ENCODE measurements at places on chromosomes 2 and 18. TPM values are rescaled to one million over a fixed set of nuclear protein-coding genes. Genes with fewer than 3 reads are reported as not detected.

The SIX3 gene
- not detected for total RNA-seq

The ADRA2B gene
- 0.61 TPM for total RNA-seq

The STARD6 gene
- total RNA-seq = not detected

The L3MBTL4 gene
- 0.10 TPM for total RNA-seq

The SIGLEC15 gene
- total RNA-seq = not detected

The EHD3 gene
- total RNA-seq = 1.9 TPM

DNA sequence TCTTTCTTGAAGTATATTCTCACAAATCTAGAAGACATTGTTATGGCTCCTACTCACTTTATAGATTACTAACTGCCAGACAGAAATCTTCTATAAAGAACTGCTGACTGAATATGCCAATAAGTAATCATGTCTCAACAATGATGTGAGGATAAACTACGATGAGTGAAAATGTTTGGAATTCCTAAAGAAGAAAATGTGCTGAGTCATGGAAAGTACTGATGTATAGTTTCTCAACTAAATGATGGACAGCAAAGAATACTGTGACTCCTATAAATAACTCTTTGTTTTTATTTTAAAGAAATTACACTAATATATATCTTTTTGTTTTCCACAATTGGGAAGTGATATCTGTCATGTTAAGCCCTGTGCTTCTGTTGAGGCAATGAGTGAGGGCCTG, 232.9 kb downstream of the LNPK start:
- DNase-seq = no peak

GRCh38 chr2:157394928-157395327, 49.0 kb downstream of the CYTIP start:
- DNase-seq = no peak

GRCh38 chr2:157822993-157823392, 53.1 kb downstream of the ACVR1 start:
- no peak for DNase-seq

GRCh38 chr2:242085941-242086621, 216.6 kb downstream of the RTP5 start:
- no peak for DNase-seq

DNA sequence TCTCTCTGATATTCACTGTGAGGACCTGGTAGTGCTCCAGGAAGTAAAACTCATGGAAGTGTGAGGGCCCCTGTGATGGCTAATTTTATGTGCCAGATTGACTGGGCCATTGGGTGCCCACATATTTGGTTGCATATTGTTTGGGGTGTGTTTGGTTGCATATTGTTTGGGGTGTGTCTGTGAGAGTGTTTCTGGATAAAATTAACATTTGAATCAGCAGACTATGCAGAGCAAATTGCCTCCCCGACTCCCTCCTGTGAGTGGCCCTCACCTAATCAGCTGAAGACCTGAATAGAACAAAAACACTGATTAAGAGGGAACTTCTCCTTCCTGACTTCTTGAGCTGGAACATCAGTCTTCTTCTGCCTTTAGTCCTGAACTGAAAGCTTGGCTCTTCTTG, 173.3 kb upstream of the LINC00305 start:
- DNase-seq = no peak

DNA sequence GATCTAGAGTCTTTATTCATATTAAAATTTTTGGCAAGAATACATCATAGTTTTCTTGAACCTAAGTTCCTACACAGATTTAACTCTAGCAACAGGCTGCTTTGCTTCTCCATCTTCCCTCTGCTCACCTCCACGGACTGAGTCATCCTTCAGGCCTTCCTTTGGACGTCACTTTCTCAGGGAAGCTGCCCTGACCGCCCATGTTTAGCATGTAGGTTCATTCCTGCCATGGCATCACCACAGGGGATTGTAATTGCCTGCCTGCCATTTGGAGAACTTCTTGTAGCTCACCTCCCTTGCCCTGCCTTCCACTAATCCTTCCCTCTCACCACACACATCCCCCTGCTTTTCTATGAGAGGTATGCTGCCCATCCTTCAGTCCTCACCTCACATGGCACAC, 43.9 kb upstream of the B3GNT2 start:
- no peak for DNase-seq

DNA sequence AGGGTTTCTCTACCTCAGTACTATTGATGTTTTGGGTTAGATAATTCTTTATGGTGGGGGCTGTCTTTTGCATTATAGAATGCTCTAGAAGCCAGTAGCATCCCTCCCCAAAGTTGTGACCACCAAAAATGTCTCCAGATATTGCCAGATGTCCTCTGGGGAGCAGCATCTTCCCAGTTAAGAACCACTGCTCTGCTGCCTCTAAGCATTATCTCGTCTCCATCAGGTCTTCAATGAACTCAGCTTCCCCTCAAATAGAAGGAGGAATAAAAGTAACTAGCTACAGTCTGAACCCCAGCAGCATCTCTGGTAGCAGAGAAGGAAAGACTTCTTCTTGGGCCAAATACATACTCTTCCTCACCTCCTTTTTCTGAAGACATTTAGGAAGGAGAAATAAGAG, 244.1 kb downstream of the AGPS start:
- no peak for DNase-seq

DNA sequence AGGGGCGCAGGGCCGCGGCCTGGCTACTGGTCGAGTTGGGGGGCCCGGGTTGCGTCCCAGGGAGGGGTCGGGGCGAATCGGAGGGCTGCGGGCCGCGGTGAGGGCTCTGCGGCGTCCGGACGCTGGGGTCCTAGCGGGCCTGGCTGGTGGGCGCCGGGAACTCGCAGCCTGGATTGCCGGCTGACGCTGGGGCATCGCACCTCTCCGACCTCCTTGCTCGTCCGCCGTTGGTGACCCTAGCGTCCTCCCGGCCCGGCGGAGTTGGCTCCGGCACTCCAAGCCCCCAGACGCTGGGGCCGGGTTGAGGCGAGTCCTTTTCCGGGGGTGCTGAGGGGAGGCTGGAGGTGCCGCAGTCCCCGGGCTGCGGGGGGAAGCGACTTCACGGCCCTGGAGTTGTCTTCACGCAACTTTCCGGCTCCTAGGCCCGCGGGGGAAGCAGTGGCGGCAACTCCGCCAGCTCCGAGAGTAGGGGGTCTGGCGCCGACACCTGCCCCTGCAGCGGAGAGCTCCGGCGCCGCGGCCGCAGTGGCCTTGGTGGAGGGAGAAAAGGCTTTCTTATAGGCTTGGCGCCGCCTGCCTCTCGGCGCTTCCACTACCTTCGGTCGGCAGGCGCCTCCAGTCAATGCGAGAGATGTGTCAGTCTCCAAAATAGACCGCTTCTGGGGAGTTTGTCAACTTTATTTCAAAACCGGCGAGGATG, 70.3 kb downstream of the HAUS1 start:
- DNase-seq = peak; percentile 70

DNA sequence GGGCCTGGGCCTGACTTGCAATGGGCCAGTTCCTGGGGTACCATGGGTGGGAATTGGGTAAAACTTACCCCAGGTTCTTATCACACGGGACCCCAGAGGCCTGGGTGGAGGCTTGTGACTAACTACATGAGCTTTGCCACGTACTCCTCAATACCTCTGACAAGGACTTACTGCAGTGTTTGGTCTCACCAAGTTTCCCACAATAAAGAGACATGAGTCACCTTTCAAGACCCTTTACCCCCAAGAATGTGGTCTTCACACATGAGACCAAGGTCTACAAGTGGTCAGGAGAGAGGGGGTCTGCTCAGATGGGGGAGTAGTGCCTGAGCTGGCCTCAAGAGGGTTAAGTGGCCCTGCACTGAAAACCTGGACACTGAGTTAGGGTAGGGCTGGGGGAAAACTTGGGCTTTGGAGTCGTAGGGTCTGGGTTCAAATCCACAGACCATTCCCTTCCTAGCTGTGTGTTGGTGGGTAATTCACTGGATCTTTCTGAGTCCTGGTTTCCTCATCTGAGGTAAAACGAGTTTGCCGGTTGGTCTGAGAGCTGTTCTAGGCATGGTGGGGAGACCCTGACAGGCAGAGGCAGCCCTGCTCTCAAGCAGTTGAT, 2.0 kb upstream of the GNLY start:
- peak; percentile 21 for DNase-seq

GRCh38 chr2:118246726-118247125, 158.5 kb downstream of the INSIG2 start:
- DNase-seq = no peak

- DNase-seq = no peak
Measured at GRCh38 chr2:238563551-238563950, 136.8 kb downstream of the ASB1 start.

DNA sequence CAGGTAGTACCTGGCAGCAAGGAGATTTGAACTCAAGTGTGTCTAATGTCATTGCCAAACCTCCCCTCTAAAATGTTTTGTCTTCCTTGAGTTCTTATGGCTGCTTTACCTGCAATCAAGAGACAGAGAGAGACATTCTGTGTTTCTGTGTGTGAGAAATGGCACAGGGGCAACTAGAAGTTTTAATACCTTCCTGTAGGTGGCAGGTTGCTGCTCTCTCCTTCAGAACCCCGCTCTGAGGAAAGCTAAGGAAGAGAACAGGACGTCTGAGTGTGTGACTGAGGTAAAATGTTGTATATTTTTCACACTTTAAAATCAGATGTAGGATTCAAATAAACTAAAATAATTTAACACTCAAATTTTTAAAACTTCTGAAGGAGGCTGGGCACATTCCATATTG, 19.2 kb downstream of the DTNA start:
- DNase-seq = no peak

DNA sequence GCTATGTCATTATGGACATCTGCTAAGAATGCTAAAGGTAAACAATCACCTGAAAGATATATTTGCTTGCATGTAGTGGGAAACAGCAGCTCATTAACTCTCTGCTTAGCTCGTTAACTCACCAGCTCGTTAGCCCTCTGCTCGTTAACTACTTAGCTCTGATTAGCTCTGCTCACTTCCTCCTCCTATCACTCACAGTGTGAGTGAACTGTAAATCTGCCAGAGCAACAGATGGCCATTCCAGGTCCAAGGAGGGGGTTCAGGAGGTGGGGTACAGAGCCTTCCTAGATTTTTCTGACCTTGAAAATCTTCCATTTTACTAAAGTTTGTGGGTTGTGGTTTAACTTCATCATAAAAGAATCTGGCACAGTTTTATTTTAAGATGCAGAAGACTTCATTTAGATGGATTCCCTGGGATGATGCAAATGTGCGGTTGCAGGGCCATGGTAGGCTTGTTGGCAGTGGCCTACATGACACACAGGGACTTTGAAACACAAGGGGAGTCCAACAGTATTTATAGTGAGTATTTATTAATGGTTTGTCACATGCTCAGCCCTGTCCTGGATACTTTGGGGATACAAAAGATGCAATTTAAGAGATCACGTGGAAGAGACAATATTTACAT, 1633.7 kb upstream of the CELF4 start:
- no peak for DNase-seq

- no peak for DNase-seq
Measured at GRCh38 chr2:41062336-41062735, 610.4 kb upstream of the SLC8A1 start.

DNA sequence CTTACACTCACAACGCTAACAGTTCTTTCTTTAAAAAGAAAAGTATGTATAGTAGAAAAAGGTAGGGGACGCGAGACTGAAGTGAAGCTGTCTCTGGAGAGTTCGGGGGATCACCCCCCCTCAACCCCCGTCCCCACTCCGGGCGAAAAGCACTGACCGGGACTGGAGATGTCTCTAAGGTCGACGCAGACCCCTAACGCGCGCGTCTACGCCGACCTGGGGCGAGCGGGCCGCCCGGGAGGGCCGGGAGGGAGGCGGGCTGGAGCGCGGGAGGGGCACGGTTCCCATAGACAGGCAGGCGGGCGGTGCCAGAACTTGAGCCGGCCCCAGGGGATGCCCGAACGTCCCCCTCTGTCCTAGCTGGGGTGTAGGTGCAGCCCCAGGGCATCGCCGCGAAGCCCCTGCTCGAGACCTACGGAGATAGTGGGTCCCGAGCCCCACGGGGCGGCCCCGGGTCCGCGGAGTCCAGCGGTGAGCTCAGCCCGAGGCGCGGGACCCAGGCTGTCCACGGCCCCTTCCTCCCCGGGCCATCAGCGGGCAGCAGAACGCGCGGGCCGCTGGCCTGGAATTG, 82.2 kb downstream of the CHRNA1 start:
- DNase-seq = peak; percentile 51

GRCh38 chr2:218895759-218896500, 15.3 kb downstream of the WNT10A start:
- no peak for DNase-seq

DNA sequence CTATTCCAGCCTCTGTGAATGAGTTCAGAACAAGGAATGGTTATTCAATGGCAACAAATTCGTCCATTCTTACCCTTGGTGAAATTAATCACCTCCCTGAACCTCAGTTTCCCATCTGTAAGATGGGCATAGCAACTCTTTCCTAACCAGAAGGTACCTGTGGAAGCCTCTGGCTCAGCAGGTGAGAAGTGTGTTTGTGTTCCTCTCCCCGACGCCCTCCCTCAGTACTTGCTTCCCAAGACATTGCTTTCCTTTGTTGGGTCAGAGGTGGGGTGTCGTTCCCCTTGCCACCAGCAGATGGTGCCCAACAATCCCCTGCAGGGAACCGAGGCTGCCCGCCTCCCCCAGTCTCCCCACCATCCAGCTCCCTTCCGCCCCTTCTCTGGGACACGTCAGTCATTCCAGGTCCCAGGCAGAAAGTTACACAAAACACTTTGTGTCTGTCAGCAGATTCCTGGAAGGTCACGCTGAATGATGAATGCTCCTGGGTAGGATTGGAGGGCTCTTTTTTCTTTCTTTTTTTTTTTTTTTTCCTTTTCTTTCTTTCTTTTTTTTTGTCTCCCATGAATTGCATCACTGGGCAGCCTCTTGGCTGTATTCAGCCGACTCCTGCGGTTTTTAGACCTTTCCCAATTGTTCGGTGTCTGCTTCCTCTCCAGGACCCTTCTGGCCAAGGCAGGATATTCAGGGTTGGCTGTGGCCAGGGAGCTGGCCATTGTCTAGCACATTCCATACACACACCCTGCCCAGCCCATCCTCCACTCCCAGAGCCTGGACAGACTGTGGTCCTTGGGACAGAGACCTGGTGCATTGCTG, 117.3 kb downstream of the LPIN1 start:
- peak; percentile 64 for DNase-seq

All from activated naive CD4-positive, alpha-beta T cell treated with anti-CD3 and anti-CD28 coated beads, Interleukin-2, amount 50 U/mL, for 72 hours (primary cell).